Fibroblast of the aortic adventitia (primary cell): ENCODE measurements at places on chromosomes 7 and 10. TPM values are rescaled to one million over a fixed set of nuclear protein-coding genes. Genes with fewer than 3 reads are reported as not detected.

DNA sequence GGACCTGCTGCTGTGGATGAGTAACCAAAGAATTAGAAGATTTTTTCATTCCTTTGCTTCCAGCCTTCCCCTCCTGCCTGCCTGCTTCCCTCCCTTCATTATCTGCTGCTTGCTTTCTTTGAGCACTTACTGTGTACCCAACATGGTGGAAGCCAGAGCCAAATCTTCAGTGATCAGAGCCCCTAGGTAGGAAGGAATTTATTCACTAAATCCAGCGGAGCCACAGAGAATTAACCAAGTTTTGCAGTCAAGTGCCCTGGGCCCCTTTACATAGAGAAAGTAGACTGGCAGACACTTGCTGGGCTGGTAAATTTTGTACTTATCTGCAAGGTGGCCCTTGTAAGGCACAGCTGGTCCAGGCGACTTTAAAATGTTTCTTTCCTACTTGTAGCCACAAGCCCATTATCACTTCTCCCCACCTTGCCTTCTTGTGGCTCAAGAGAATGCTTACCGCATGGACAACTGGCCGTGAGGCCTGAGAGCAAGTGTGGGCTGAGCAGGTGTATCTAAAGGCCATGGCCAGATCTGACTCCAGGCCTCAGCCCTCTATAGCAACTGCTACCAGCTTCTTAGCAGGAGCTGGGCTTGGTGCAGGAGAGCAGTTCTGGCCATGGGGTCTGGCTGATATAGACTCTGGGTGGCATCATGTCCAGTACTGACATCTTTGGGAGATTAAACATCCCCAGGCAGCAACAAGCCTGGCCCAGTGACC lies 11.1 kb downstream of the UNC5B start:
- no peak for DNase-seq

The RTKN2 gene
- total RNA-seq: 0.16 and 11.9 TPM in 2 replicates

DNA sequence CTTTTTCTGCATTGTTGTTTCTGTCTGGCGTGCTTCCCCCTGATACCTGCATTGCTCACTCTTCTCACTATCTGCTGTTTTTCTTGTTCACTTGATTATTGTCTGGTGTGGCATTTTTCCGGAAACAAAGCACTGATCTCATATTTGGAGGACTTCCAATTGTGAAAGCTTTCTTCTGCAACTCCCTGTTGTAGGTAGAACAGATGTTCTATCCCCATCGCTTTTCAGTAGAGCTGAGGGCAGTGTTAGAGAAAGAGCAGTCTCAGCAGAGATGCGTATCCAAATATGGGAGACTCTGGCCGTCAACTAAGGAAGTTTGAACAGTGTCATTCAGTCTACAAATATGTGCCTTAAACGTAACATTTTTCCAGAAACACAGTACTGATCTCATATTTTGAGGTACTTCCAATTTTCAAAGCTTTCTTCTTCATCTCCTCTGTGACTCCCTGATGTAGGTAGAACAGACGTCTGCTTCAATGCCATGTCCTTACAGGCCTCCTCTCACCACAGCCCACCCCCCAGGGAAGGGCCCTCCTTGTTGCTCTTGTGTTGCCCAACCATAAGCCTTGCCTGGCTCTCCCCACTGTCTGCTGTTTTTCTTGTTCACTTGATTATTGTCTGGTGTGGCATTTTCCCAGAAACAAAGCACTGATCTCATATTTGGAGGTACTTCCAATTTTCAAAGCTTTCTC lies 27.1 kb upstream of the GJD4 start:
- DNase-seq: peak; percentile 59

DNA sequence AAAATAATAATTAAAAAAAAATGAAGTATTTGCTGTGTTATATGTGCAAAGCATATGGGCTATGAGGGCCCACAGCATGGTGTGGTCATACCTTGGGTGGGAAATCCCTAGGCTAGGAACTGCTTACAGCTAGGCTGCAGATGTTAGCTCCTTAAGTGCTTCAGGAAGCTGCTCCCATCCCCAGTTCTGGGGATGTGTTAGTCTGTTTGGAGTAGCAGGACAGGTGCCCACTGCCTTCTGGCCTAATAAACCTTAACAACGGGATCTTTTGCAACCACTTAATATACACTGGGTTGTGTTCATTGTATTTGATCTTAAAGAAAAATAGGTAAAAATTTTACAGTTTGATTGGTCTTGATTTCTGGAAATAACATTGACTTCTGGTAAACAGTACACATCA lies 46.3 kb downstream of the HK1 start:
- DNase-seq: no peak

GRCh38 chr10:76209135-76209534 lies 777.7 kb downstream of the LRMDA start:
- DNase-seq: no peak

The GNAT3 gene
- not detected in 2 replicates for total RNA-seq

The MYL10 gene
- total RNA-seq: not detected in 2 replicates

The DNTT gene
- total RNA-seq: not detected in 2 replicates

DNA sequence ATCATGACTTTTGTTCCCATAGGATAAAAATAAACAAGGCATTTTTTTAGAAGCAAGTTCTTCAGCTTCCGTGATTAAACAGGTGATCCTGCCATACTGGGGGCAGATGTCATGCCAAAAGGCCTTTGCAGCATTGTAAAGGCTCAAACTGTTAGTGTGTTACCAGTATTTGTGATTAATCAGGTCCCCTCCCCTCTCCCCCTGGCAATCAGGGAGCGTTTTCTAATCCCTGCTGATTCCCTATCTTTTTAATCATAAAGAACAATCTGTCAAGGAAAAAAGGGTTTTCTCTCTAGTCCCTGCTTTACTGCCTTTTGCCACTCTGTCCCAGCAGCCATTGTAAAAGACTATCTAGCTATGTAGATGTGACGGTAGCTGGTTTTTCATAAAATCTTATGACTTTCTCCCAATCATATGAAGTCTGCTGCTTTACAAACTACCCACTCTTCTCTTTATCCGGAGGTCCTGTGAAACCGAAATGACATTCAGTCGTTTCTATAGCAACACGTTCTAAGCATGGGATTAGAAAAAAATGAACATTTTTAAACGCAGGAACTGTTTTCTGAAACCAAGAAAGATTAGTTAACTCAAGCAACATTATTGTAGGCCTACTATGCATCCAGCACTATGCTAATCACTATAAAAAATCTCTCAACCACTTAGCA lies 210.9 kb downstream of the RNLS start:
- no peak for DNase-seq

- peak; percentile 69 for DNase-seq
Observed at GRCh38 chr7:79553811-79554555, 100.5 kb upstream of the MAGI2 start.

The ALOX5 gene
- total RNA-seq: not detected in 2 replicates

GRCh38 chr10:635088-635861 lies 54.2 kb downstream of the DIP2C start:
- no peak for DNase-seq

DNA sequence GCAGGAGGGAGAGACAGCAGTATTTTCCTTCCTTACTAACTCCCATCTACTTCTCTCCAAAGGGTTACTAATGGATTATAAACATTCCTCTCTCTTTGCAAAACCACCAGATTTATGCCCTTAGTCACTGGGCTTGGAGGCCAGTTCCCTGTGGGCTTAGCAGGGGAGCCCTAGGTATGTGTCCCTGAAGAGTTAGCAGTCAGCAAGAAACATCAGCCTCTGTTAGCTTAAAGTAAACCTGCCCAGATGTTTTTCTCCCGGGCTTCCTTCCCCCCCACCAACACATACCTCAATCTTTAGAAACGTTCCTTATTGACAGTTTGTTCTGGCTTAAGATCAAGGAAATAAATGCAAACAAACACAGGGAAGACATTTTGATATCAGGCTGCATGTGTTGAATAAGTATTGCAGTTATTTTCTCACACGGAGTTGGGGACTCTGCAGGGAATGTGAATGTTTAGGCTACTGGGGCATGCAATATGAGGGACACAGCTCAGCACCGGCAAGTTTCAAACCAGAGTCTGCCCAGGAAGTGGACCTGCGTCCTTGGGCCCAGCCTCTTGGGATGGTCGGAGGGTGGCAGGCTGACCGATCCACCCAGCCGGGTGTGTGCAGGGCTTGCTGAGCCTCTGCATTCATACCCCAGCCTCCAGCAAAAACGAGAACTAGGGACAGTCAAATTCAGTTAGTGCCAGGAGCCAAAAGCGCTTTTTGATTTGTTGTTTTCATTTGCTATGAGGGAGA lies 252.0 kb upstream of the GRB10 start:
- DNase-seq: peak; percentile 78

The MACC1 gene
- total RNA-seq: 0.18 and 0.49 TPM in 2 replicates

The CHAT gene
- not detected in 2 replicates for total RNA-seq

DNA sequence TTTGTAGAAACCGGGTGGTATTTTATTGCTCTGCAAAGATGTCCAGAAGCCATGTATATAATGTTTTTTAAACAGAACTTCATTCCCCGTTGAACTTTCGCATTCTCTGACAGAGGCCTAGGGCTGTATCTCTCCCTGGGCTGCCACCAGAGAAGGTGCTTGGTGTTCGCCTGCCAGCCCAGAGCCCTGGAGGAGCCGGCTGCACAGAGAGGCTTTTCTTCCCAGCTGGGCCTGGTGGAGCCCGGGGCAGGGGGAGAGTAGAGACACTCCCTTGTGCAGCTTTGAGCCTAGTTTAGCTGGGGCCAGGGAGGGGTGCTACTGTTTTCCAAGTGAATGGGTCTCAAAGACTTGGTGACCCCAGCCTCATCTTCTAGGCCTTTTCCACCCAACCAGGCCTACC lies 13.6 kb upstream of the TRIM8 start:
- no peak for DNase-seq

- no peak for DNase-seq
Observed at GRCh38 chr7:117769085-117769484, 104.2 kb downstream of the CTTNBP2 start.

GRCh38 chr10:84668186-84668763 lies 339.9 kb downstream of the CCSER2 start:
- no peak for DNase-seq

The CCDC3 gene
- total RNA-seq: 0.25 and 3.9 TPM in 2 replicates

DNA sequence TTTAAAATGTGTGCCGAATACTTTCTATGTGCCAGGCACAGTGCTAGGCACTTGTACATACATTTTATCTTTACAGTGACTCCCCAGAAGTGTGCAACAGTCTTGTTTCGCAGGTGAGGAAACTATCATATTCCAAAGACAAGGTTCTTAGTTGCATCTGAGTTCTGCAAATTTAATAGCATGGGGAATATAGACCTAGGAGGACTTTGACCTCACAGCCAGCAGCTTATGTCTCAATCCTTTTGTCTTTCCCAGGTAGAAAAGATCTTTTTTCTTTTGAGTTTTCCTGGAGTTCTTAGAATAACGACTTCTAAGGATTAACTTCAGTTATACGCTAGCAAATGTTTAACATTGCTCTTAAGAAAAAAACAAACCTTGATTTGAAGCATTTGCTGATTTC lies 482.8 kb upstream of the ZMIZ1 start:
- no peak for DNase-seq

DNA sequence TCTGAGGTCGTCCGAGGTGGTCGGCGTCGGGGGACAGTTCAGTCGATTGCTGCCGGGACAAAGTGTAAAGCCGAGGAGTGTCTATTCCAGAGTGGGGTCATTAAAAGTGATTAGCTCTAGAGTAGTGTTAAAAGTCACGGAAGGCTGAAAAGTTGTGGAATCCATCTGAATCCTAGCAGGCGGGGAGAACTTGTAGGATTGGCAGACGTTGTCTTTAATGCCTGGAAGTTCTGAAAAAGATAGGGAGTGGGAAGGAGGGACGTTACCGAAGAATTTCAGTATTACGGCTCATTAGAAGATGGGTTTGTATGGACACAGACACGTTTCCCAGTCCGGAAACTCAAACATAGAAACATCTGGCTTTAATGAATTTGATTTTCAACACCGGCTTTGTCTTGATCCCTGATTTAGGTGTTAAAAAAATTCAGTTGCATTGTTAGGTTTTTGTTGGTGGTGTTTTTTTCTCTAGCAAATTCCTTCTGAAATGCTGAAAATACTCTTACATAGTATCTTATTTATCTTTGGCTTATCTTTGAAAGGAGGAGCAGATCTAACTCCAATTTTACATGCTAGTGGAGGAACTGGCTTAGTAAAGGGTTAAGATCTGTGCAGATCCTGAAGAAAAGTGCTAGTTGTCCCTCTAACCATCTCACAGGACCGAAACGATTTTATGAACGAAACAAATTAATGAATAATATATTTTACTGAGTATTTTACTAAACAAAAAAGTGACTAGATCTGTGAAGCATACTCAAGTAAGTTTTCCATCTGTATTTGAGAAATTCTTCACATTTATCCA lies 900 bp downstream of the MKLN1 start:
- DNase-seq: peak; percentile 60

DNA sequence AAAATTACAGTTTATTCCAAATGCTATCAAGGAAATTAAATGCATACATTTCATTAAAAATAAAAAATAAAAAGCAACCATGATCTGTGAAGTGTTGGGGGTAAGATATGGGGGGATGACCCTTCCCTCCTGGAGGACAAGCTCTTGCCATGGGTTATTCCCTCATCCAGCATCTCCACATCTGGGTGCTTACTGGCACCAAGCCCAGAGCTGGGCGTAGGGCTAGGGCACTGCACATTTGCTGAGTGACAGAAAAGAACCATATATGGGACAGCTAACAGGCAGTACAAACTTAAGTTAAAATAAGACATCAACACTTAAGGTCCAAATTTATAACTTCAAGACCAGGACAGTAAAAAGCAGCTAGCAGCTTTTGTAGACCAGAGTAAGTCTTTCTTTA lies 10.2 kb downstream of the CCDC6 start:
- no peak for DNase-seq

The ZNF467 gene
- 0.27 and 5.1 TPM in 2 replicates for total RNA-seq

DNA sequence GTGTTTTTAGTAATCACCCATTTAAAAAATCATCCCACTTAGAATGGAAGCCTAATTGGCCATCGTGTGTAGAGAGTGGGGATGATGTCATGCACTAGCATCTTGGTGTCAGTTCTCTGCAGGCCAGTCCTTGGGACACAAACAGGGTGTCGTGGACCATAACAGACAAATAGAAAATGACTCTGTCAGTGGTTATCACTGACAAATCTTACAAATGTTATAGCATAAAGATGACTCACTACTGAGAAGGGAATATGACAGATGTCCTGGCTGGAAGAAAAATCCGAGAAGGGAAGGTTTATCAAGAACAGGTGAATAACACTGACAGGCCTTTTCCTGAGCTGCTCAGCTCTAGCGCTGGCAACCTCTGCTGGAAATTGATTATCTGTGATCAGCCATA lies 10.6 kb downstream of the CABCOCO1 start:
- no peak for DNase-seq

DNA sequence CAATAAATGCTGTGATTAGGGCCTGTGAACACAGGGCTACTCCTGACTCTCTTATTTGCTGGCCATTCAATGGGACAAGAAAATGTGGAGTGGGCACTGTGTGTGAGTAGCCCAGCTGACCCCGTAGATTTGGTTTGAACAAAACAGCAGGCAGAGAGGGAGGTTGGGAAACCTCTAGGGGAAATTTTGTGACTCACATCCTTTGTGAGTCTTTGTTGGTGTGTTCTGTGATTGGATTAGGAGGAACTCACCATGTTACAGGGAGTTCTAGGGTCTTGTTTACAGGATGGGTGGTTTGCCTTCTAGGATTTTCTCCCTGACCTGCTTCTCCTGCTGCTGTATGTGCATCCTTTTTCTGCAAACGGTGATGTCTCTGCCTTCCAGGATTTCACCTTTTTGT lies 128.3 kb upstream of the MKI67 start:
- DNase-seq: no peak

GRCh38 chr7:121286186-121286585 lies 42.6 kb upstream of the WNT16 start:
- no peak for DNase-seq

The SLC25A40 gene
- 6.9 and 22.9 TPM in 2 replicates for total RNA-seq
